ENCODE measurements at places on chromosomes 16 and 17.

GRCh38 chr16:55569025-55569424, 2.5 kb downstream of the CAPNS2 start:
- peak; percentile 78 for DNase-seq

DNA sequence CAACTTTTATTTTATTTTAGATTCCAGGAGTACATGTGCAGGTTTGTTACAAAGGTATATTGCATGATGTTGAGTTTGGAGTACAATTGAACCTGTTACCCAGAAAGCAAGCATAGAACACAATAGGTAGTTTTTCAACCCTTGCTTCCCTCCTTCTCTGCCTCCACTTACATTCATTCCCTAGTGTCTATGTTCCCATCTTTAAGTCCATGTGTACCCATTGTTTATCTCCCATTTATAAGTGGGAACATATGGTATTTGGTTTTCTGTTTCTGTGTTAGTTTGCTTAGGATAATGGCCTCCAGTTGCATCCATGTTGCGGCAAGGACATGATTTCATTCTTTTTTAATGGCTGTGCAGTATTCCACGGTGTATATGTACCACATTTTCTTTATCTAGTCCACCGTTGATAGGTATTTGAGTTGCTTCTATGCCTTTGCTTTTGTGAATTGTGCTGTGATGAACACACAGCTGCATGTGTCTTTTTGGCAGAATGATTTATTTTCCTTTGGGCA, 114.0 kb upstream of the NACA2 start:
- DNase-seq, result no peak

- DNase-seq, result peak; percentile 67
Measured at GRCh38 chr16:74862743-74863244, 88.2 kb upstream of the FA2H start.

GRCh38 chr17:7047566-7047965, 3.7 kb upstream of the SLC16A11 start:
- no peak for DNase-seq

GRCh38 chr17:29474297-29474696, 84.1 kb downstream of the TAOK1 start:
- no peak for DNase-seq

- DNase-seq, result no peak
Measured at GRCh38 chr17:67999291-67999911, 3.1 kb upstream of the C17orf58 start.

DNA sequence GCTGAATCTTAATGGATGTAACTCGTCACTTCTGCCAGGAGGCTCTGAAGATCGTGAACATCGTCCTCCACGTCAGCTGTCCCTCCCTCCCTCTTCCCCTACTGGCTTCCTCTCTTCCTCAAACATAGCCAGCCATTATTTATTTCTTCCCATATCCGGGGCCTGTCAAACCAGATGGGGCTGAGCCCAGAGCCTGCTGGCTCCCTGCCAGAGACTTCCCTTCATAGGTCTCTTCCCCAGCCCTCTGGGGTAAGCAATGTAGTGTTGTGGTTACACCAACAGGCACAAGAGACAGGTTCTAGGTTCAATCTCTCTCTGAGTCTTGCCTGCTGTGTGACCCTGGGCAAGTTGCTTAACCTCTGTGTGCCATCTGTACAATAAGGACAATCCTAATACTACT, 40.1 kb upstream of the ZFP90 start:
- DNase-seq, result no peak

DNA sequence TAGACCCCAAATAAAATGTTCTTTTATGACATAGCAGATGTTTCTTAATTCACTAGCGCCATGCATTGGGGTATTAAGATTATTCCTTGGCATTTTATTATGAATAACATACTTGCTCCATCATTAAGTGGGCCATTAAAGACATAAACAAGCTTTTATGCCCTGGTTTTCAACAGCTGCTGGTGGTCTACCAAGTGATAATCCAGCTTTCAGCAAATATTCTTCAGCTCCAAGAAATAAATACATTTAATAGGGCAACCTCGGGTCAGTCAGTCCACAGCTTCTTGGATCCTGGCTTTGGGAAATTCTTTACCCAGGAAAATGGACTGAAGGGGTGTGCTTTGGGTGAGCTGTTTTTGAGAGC, 217.3 kb upstream of the IRX3 start:
- DNase-seq, result no peak

- DNase-seq, result peak; percentile 78
Measured at GRCh38 chr16:77584205-77584859, 138.0 kb upstream of the NUDT7 start.

Data from inflammatory macrophage treated with lipopolysaccharide for 1 hour (primary cell).